Right ventricle myocardium inferior (tissue), 1 donor: ENCODE measurements at places on chromosomes 1 and 21. TPM values are rescaled to one million over a fixed set of nuclear protein-coding genes. Genes with fewer than 3 reads are reported as not detected.

- no peak for DNase-seq
Measured at GRCh38 chr1:15088281-15088971, 65.1 kb upstream of the TMEM51 start.

DNA sequence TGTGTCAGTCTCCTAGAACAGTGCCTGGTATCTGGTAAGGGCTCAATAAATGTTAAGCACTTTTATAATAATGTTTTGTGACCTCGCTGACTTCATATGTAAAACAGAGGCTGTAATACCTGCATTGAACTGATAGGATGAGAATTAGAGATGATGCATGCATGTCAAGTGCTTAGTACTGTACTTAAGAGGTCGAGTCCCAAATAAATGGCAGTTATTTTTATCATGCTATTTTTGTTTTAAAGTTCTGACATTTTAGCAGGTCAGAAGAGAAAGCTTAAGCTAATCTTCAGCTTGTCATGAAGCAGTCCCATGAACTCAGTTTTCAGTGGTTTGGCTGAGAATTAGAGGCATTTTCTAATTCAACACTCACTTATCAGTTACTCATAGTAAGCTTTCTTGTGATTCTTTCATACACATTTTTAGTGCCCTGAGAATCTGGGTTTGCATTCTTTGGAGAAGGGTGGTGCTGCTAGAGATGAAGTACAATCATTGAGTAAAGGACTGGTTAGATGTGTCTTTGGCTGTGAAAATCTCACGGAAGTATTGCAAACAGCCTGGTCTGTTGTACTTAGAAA is 75.7 kb upstream of the RAVER2 start:
- no peak for DNase-seq

The GSTM3 gene
- 121 TPM for total RNA-seq

The ITGB3BP gene
- 9.3 TPM for total RNA-seq
